Activated T-helper 1 cell treated with Interleukin-2 at 50 U/mL for 16 hours (primary cell): ENCODE measurements at places on chromosomes 16 and 17.

GRCh38 chr17:290626-291025 lies 62.0 kb downstream of the RPH3AL start:
- DNase-seq: no peak

- DNase-seq: no peak
These were observed 63.6 kb upstream of the KIFC3 start for GRCh38 chr16:57865746-57866528.

DNA sequence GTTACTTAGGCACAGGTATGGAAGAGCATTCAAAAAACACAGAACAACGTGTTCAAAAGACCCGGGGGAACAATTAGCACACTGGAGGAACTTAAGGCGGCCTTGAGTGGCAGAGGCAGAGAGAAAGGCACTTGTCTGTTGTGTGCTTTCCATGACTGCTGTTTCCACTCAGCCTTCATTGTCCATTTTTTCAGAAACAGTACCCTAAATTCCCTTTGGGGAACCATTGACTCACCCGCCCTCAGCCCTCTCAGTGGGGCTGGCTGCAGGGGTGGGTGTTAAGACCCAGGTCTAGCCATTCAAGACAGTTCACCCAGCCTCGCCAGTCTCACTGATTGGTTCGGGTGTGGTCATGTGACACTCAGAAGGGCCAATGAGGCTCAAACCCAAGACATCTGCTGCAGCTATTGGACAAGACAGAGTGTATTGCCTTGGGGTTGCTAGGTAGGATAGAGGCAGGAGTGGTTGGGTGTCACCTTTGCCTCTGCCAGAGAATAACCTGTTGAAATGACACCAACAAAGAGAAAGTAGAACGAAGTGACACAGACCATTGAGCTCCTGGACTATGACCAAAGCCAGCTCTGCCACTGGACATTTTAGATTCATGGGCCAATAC lies 19.6 kb upstream of the CEP20 start:
- DNase-seq: no peak

DNA sequence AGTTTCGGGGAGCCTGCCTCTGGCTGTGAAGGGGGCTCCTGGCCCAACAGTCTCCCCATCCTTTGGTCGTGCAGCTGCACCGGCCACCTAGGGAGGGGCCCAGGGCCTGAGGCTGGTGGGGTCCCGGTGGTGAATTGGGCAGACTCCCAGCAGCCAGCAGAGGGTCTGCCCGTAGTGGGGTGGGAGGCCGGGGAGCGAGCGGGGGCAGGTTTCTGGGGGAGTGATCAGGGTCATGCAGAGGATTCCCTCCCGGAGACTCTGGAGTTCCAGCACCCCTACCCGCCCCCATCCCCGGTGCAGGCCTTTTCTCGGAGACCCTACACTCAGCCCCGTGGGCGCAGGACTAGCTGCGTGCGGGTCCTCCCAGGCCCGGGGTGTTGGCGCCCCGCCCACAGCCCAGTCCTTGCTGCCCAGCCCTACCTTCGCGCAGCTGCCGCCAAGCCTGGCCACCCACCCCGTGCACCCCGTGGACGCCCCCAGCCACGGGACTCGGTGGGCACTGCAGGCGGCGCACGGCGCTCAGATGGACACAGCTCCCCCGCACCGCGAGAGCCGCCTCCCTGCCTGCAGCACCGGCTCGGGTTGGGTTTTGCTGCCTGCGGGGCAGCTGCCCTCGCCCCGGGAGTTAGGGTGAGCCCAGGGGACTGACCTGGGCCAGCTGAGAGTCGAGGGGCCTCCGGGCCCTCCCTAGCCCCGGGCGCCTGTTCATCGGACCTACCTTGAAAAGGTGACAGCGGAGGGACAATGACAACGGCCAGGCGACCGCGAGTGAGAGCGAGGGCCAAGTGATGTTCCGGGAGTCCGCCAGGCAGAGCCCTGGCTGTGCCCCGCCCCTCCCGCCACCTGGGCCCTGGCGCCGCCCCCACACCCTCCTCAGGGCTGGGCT lies at the start of gene GNG13:
Gene GNG13 (minus strand): TSS at position 787 of the 886 bp plus-strand sequence. CDS start 1,657 bp downstream, outside the sequence.
- no peak for DNase-seq

DNA sequence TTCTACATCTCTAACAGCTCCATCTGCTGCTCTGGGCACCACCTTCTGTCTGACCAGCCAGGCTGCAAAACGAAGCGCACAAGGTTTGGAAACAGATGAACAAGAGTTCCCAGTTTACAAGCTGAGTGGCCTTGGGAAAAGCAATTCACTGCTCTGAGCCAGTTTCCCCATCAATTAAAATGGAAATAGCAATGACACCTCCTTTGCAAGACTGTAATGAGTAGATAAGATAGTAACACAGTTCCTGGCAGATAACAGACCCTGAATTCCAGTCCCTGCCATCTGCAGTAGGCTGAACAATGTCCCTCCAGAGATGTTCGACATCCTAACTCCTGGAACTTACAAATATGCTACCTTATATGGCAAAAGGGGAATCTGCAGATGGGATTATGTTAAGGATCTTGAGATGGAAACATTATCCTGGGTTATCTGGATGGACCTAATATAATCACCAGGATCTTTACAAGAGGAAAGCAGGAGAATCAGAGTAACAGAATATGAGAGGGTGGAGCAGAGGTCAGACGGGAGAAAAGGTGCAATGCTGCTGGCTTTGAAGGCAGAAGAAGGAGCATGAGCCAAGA lies 27.9 kb downstream of the CPPED1 start:
- DNase-seq: no peak

- no peak for DNase-seq
These were observed 119.6 kb downstream of the CDH11 start for GRCh38 chr16:65002265-65002664.

- no peak for DNase-seq
These were observed 988 bp downstream of the CIAO3 start for GRCh38 chr16:739560-740458.

DNA sequence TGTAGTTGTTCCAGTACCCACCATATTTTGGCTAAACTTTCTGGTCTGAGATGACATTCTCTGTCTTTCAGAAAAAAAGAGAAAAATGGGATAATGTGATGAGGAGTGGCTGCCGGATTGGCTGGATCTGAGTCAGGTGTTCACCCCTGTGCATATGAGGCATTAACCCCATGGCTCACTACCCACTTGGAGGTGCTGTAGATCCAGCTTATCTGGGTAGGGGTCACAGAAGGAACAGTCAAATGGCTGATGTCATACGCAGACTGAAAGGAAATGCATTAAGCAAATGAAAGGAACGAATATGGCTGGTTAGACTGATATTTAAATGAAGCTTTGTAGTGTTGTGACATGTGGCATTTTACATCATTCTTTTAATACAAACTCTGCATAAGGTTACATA lies 17.3 kb downstream of the MAP2K6 start:
- no peak for DNase-seq

- no peak for DNase-seq
These were observed 159.7 kb upstream of the CDH11 start for GRCh38 chr16:65281586-65281985.

DNA sequence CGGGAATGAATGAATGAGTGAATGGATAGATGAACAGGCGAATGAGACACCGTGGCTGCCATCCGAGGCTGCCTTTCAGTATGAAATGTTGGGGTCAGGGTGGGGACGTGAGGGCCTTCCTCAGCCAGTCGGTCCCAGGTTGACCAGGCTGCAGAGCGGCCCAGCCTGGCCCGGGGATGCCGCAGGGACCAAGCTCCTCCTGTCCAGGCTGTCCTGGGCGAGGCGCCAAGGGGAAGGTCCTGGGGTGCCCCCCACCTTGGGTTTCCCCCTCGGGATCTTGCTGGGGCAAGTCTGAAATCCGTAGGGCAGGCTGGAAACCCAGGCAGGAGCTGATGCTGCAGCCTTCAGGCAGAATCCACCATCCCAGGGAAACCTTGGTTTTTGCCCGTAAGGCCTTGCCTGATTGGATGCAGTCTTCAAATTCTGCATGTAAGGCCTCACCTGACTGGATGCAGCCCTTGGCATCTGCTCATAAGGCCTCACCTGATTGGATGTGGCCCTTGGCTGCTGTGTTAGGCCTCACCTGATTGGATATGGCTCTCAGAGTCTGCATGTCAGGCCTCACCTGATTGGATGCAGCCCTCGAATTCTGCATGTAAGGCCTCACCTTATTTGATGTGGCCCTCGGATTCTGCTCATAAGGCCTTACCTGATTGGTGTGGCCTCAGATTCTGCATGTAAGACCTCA lies 61.7 kb upstream of the ZNF469 start:
- no peak for DNase-seq

GRCh38 chr17:47423406-47424295 lies 99.9 kb downstream of the EFCAB13 start:
- DNase-seq: no peak

DNA sequence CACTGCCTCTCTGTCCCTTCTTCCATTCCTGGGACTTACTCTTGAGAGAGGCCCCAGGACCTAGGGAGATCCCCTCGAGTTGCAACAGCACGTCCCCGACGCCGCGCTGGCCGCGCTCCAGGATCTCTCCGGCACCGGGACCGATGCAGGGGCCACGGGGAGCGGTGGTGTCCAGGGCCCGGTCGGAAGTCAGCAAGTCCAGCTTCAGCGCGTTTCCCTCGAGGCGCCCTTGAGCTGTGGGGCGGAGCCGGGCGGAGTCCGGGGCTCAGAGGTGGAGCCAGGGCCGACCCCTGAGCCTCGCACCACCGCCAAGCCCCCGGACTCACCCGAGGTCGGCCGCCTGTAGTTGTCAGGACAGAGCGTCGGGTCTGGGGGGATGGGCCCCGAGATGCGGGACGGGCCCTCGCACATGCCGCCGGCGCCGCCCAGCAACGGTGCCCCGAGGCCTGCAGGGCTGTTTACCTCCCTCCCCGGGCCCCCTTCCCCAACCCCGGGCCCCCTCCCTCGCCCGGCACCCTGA lies 458 bp downstream of the ENKD1 start:
- DNase-seq: no peak

DNA sequence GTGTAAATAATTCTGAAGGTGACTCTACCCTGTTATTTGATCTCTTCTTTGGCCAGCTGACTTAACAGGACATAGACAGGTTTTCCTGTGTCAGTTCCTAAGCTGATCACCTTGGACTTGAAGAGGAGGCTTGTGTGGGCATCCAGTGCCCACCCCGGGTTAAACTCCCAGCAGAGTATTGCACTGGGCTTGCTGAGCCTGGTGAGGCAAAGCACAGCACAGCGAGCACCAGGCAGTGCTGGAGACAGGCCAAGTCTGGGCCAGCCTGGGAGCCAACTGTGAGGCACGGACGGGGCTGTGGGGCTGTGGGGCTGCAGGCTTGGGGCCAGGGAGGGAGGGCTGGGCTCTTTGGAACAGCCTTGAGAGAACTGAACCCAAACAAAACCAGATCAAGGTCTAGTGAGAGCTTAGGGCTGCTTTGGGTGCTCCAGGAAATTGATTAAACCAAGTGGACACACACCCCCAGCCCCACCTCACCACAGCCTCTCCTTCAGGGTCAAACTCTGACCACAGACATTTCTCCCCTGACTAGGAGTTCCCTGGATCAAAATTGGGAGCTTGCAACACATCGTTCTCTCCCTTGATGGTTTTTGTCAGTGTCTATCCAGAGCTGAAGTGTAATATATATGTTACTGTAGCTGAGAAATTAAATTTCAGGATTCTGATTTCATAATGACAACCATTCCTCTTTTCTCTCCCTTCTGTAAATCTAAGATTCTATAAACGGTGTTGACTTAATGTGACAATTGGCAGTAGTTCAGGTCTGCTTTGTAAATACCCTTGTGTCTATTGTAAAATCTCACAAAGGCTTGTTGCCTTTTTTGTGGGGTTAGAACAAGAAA lies 5.1 kb downstream of the STH start:
- DNase-seq: no peak

- DNase-seq: no peak
These were observed 561 bp upstream of the WFDC1 start for GRCh38 chr16:84294117-84294516.

DNA sequence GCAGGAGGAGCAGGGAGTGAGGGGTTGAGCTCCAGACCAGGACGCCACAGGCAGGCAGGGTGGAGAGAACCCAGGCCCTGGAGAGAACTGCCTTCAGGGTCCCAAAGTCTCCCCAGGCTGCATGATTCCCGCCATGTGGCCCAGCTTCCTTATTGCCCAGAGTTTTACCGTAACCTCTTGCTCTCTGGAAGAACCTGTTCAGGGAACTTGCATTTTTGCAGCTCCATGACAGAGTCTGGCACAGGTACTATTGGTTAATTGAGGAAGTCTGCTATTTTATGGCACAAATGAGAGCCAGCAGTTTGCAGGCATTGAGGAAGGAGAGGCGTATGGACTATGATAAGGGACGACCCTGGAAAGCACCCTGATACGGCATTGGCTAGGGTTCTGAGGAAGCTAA lies 11.6 kb upstream of the NOS2 start:
- no peak for DNase-seq

DNA sequence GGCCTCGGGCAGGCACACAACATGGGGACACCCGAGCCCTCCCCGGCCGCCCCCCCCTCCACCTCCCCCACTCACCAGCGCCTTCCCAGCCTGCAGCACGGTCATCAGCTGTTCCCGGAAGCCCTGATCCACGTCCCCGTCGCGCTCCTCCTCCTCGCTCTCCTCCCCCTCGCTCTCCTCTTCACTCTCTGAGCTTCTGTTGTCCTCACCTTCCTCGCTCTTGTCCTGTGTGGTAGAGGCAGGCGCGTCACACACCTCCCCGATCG lies 10.3 kb downstream of the MYBBP1A start:
- no peak for DNase-seq

DNA sequence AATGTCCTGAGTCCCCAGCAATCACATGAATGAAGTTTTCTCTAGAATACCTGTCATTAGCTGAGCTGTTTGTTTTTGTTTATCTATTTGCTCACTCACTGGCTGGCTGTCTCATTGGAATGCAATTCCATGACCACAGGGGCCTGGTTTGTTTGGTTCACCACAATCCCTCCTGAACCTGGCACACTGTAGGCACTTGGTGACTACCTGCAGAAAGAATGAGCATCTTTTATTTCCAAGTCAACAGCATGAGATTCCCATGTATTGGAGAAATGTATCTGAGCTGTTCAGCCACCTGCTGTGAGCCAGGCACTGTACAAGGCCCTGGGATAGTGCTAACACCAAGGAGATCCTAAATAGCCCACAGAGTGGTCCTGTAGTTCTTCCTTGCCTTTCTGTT lies 345.1 kb downstream of the XYLT1 start:
- DNase-seq: no peak

GRCh38 chr17:17067257-17067656 lies 25.0 kb downstream of the MPRIP start:
- DNase-seq: no peak

DNA sequence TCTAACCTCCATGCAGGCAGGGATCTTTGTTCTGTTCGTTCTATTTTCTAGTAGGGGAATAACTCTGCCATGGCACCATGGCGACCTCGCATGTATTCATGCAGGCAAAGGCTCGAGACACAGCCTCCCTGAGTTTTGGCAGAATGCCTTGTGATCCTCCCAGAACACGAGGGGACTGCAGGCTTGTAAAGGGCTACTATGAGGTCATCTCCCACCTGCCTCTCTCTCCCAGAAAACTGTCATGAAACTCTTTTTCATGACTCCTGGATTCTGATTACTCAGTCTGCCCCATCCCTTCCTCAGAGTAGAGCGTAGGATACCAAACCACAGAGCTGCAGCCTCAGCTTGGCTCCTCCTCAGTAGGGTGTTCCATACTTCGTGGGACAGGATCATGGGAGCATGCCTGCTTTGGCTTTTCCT lies 64.3 kb downstream of the IGF2BP1 start:
- no peak for DNase-seq
